ENCODE measurements at places on chromosomes 7 and 10. TPM values are rescaled to one million over a fixed set of nuclear protein-coding genes. Genes with fewer than 3 reads are reported as not detected.
A peak's percentile ranks its signal among the peaks of the same experiment; 100 is the strongest.

GDF2 gene
- total RNA-seq: not detected

AGBL3 gene
- 2.8 TPM for total RNA-seq

TMEM254 gene
- total RNA-seq: 12.4 TPM

CD36 gene
- total RNA-seq: not detected

ELN gene
- not detected for total RNA-seq

INMT gene
- total RNA-seq: 0.12 TPM

NDUFB8 gene
- total RNA-seq: 268 TPM

MYL10 gene
- total RNA-seq: not detected

DKK1 gene
- total RNA-seq: not detected

RBP3 gene
- total RNA-seq: not detected

- no peak overlapping the region for H3K27ac ChIP-seq
- no peaks in the 10 kb centered on the region for H3K4me1 ChIP-seq
- H3K4me3 ChIP-seq: no peak overlapping the region
- no peak for DNase-seq
These were observed 23.7 kb downstream of the SVIL start for GRCh38 chr10:29610876-29611647.

DNA sequence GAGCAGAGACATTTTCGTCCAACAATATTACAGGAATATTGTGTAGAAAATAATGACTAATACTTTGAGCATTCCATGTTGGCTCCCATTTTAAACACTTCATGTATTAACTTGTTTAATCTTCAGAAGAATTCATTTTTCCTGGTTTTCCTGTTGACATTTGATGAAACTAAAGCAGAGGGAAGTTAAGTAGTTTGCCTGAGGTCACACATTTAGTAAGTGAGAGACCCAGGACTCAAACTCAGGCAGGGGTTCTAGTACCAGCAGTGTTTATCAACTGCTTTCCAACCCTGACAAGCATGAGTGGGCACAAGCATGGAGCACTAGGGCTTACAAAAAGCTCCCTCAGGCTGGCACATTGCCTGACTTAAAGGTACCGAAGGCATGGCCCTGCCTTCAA lies 719.1 kb downstream of the AUTS2 start:
- H3K36me3 ChIP-seq: peaks cover 4% of the 10 kb centered on the region
- no peak for DNase-seq
- peak overlapping the region; percentile 58 for H3K27ac ChIP-seq
- H3K4me1 ChIP-seq: peaks cover 31% of the 10 kb centered on the region
- peak overlapping the region; percentile 17 for H3K4me3 ChIP-seq

DNA sequence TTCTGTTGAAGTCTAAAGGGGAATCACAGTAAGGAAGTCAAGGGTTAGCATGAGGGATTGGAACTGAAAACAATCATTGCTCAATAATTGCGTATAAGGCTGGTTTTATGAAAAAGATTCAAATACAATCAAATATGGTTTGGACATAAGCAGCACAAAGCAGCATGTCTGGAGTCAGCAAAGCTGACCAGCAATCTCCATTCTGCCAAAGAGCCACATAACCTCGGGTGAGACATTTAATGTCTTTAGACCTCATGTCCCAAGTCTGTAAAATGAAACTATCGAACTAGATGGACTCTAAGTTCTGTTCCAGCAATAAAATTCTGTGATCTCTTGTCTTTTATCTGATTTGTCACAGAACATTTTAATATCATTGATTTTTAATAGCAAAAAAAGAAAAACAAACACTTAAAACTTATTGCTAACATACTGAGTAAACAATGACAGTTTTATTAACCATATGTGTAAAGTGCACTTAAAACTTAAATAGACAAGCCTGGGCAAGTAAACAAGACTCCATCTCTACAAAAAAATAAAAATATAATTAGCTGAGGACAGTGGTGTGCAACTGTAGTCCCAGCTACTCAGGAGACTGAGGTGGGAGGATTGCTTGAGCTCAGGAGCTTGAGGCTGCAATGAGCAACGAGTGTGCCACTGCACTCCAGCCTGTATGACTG lies 217.0 kb downstream of the MAGI2 start:
- no peak overlapping the region for H3K27ac ChIP-seq
- no peaks in the 10 kb centered on the region for H3K4me1 ChIP-seq
- H3K36me3 ChIP-seq: no peaks in the 10 kb centered on the region
- no peak overlapping the region for H3K4me3 ChIP-seq
- no peaks in the 10 kb centered on the region for H3K27me3 ChIP-seq

DNA sequence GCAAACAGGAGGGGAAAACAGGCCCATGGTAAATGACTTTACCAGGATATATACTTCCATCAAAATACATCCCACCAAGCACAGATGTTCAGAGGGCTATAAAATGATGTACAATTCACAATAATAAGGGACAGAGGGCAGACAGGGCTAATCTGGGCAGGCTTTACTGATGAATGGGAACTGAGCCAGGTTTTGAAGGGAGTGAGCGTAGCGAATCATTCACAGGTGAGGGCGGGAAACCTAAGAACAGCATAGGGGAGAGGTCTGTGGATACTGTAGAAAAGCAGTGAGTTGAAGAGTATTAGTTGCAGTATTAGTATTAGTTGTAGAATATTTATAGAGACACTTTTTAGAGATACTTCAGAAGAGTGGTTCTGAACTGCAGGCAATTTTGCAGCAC lies 180.8 kb downstream of the JAZF1 start:
- no peak overlapping the region for H3K4me3 ChIP-seq
- no peaks in the 10 kb centered on the region for H3K27me3 ChIP-seq
- DNase-seq: no peak
- no peak overlapping the region for H3K27ac ChIP-seq

DNA sequence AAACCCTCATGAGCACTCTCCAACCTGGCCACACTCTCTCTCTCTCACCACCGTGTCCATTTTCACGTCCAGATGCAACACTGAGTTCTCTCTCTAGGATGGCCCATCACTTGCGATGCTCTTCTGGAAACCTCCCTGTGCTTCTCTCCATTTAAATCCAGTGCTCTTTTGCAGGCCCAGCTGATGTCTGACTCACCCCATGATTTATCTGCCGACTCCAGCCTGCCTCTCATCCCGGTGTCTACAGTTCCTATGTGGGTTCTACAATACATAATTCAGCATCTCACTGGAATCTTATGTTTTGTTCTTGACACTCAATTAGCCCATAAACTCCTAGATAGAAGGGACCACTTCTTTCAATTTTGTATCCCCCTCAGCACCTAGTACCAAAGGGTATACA lies 5.0 kb downstream of the TPK1 start:
- H3K36me3 ChIP-seq: peaks cover 12% of the 10 kb centered on the region
- peaks cover 34% of the 10 kb centered on the region for H3K4me1 ChIP-seq
- no peak for DNase-seq
- no peak overlapping the region for H3K4me3 ChIP-seq
- H3K27me3 ChIP-seq: no peaks in the 10 kb centered on the region
- H3K27ac ChIP-seq: no peak overlapping the region

- H3K27me3 ChIP-seq: peaks cover 2% of the 10 kb centered on the region
- H3K4me1 ChIP-seq: peaks cover 3% of the 10 kb centered on the region
- no peak for DNase-seq
- H3K4me3 ChIP-seq: no peak overlapping the region
These were observed 48.1 kb upstream of the UBE3C start for GRCh38 chr7:157090485-157091165.

- H3K4me3 ChIP-seq: peak overlapping the region; percentile 13
- peaks cover 82% of the 10 kb centered on the region for H3K4me1 ChIP-seq
- no peaks in the 10 kb centered on the region for H3K36me3 ChIP-seq
- DNase-seq: no peak
- no peaks in the 10 kb centered on the region for H3K27me3 ChIP-seq
These were observed 4.9 kb downstream of the HKDC1 start for GRCh38 chr10:69224862-69225657.

- H3K4me1 ChIP-seq: no peaks in the 10 kb centered on the region
- H3K4me3 ChIP-seq: no peak overlapping the region
- no peak for DNase-seq
- H3K27me3 ChIP-seq: peaks cover 34% of the 10 kb centered on the region
These were observed 93.0 kb downstream of the CPVL start for GRCh38 chr7:29053105-29053872.

DNA sequence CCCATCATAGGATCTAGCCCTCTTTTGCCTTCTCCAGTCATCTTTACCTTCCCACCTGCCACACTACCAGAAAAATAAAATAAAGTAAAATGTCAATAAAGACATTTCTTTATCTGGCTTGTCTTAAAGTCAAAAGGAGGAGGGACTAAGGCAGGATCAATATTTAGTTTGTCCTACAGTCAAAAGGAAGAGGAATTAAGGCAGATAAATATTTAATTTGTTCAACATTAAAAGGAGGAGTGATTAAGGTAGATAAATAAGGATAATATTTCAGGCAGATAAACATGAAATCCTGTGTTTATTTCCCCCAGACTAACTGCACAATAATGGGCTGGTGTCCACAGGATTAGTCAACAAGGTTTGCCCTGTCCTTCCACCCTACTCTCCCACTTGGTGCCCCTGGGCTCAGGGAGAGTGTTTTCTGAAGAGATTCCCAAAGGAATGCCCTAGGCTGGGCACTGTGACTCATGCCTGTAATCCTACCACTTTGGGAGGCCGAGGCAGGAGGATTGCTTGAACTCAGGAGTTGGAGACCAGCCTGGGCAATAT lies 18.3 kb upstream of the MSMB start:
- DNase-seq: no peak
- H3K27me3 ChIP-seq: peaks cover 4% of the 10 kb centered on the region
- no peak overlapping the region for H3K4me3 ChIP-seq
- H3K36me3 ChIP-seq: no peaks in the 10 kb centered on the region
- no peaks in the 10 kb centered on the region for H3K4me1 ChIP-seq

- H3K4me3 ChIP-seq: no peak overlapping the region
- H3K4me1 ChIP-seq: peaks cover 15% of the 10 kb centered on the region
- H3K27me3 ChIP-seq: no peaks in the 10 kb centered on the region
These were observed 6.4 kb downstream of the DPY19L1 start for GRCh38 chr7:35030848-35031247.

GRCh38 chr7:90455163-90456030 lies 14.0 kb upstream of the PTTG1IP2 start:
- H3K4me3 ChIP-seq: no peak overlapping the region
- no peaks in the 10 kb centered on the region for H3K36me3 ChIP-seq
- peaks cover 6% of the 10 kb centered on the region for H3K4me1 ChIP-seq
- no peak overlapping the region for H3K27ac ChIP-seq
- no peak for DNase-seq

DNA sequence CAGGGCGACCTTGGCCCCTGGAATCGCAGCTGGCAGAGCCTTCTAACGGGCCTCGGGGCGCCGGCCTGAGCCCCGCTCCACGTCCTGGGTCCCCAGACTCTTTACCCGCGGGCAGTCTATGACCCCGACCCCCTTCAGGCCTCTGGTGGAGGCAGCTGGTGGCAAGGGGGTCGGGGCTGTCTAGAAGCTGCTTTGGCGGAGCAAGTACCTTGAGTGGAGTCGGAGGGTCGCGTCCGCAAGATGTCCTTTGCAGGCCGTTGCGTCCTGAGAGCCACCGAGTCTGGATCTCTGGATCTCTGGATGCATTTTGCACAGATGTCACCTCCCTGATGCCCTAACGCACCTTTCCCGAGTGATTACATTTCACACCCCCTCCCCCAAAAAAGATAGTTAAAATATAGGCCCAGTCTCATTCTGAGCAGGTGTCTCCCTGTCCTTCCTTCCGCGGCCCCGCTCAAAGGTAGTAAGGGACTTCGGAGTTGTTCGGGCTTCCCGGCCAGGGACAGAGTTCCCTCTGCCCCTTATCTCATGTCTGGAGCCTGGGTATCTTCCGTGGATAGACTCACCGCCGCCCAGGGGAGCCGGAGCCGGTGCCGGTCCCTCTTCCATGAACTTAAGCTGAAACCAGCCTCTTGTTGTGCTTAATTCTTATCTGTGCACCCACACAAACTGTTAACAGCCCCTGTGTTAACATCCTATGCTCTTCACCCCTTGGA lies 457 bp downstream of the ACADSB start:
- peaks cover 30% of the 10 kb centered on the region for H3K4me1 ChIP-seq
- H3K27me3 ChIP-seq: no peaks in the 10 kb centered on the region
- H3K36me3 ChIP-seq: peaks cover 17% of the 10 kb centered on the region

- no peaks in the 10 kb centered on the region for H3K36me3 ChIP-seq
- no peak overlapping the region for H3K27ac ChIP-seq
- peaks cover 9% of the 10 kb centered on the region for H3K27me3 ChIP-seq
- DNase-seq: no peak
These were observed 305.1 kb downstream of the GRID1 start for GRCh38 chr10:86061278-86062197.

- no peaks in the 10 kb centered on the region for H3K36me3 ChIP-seq
- H3K4me3 ChIP-seq: no peak overlapping the region
- H3K4me1 ChIP-seq: no peaks in the 10 kb centered on the region
These were observed 93.5 kb downstream of the WNT2 start for GRCh38 chr7:117229350-117229749.

DNA sequence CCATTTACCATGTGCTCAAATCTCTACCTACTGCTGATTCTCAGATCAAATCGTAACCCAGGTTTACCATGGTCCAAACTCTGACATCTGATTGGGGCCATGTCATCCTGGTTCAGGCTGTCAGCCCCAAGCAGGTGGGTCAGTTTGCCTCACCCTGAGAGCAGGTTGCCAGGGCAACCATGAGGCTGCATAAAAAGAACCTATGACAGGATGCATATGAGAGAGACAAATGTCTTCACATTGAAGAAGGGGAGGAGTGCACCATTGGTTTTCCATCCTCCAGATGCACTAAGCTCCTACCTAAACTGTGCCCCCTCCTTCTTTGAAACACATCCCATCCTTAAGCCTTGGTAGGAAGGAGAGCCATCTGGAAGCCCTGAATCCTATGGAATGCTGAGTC lies 10.2 kb downstream of the PRSS1 start:
- DNase-seq: no peak
- no peak overlapping the region for H3K27ac ChIP-seq
- peaks cover 2% of the 10 kb centered on the region for H3K27me3 ChIP-seq
- no peak overlapping the region for H3K4me3 ChIP-seq
- no peaks in the 10 kb centered on the region for H3K4me1 ChIP-seq
- no peaks in the 10 kb centered on the region for H3K36me3 ChIP-seq

- H3K36me3 ChIP-seq: no peaks in the 10 kb centered on the region
- no peak for DNase-seq
- no peaks in the 10 kb centered on the region for H3K4me1 ChIP-seq
- H3K4me3 ChIP-seq: no peak overlapping the region
These were observed 41.6 kb downstream of the SLC39A12 start for GRCh38 chr10:17993361-17993760.

GRCh38 chr10:83346266-83346910 lies 792.9 kb upstream of the GHITM start:
- DNase-seq: no peak
- no peaks in the 10 kb centered on the region for H3K36me3 ChIP-seq
- H3K27me3 ChIP-seq: no peaks in the 10 kb centered on the region
- no peak overlapping the region for H3K4me3 ChIP-seq
- H3K27ac ChIP-seq: no peak overlapping the region

- DNase-seq: no peak
- no peaks in the 10 kb centered on the region for H3K4me1 ChIP-seq
- no peaks in the 10 kb centered on the region for H3K36me3 ChIP-seq
- no peak overlapping the region for H3K4me3 ChIP-seq
- H3K27ac ChIP-seq: no peak overlapping the region
- H3K27me3 ChIP-seq: peaks cover 9% of the 10 kb centered on the region
These were observed 129.8 kb downstream of the SEC23IP start for GRCh38 chr10:120022357-120022756.
